CD4-positive, alpha-beta T cell treated with Interleukin-6 at 100 ng/mL for 8 hours (primary cell): ENCODE measurements at places on chromosomes 7 and 10.

DNA sequence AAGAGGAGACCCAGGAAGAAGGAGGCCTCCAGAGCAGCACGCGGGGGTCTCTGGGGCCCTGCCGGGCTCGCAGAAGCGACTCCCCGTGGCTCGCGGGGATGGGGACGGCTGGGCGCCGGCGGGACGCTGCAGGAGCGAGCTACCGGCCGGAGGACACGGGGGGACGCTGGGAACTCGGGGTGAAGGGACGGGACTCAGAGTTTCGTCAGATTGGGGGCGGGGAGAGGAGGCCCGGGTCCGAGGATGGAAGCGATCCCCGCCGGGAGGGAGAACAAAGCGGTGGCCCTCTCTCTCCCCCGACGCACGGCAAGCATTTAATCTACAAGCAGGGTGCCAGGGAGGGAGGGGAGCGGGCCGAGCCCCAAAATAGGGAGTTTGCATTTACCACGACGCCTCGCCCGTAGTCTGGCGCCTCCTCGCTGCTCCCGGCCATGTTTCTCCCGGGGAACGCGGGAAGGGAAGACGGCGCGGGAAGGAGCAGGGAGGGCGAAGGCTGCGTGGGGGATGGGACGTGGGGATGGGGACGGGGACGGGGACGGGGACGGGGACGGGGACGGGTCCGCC lies at the start of gene PRTFDC1:
PRTFDC1 (minus strand) TSS at position 464 of the 564 bp plus-strand sequence; CDS start at position 433, 31 bp downstream.
- peak; percentile 5 for DNase-seq

GRCh38 chr10:12960334-12960898 lies 41.1 kb downstream of the CCDC3 start:
- DNase-seq: no peak

DNA sequence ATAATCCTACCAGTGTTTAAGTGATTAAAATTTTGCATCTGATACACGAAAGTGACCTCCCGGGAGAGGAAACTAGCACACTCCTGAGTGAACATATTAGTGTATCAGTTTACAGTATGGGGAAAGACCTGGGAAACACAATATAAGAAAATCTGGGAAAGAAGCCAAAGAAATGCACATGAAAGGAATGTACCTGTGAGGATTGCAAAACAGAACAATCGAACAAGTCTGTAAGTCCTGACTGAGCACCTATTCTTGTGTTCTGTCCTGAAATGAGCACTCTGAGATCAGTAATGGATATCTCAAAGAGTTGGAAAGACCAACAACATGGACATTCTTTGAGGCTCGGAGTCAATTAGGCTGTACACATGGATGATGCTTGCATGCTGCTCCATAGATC lies 554.7 kb downstream of the SORCS3 start:
- no peak for DNase-seq

DNA sequence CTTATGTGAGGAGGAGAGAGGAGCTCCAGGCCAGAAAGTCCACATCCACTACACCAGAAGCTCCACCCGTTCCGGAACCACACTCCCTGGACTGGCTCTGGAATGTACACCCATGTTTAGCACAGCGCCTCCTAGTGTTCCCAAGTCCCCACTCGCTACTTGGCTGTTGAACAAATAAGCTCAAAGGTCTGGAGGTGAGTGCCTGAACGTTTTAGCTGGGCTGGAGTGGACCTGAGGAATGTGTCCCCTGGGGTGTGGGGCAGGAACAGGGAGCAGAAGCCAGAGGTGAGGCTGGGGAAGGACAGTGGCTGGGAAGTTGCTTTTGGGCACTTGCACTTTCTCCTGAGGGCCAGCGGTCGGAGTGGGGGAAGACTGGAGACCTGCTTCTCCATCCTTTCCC lies 164.1 kb upstream of the CDCA7L start:
- no peak for DNase-seq

DNA sequence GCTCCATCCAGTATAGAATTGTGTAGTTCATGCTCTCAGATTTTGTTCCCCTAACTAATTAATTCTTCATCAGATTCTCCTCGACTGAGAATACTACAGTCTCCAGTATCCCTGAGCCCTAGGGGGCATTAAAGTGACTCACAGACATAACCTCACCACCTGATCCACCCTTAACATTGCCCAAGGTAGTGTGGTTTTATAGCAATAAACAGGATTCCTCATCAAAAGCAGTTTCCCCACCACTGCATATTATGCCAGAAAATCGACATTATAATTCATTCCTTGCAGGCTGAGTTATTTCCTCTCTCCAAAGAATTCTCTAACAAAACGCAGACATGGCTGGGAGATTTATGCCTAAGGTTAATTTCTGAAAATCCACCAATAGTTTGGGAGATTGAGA lies 1402.5 kb upstream of the CELF2 start:
- DNase-seq: no peak

DNA sequence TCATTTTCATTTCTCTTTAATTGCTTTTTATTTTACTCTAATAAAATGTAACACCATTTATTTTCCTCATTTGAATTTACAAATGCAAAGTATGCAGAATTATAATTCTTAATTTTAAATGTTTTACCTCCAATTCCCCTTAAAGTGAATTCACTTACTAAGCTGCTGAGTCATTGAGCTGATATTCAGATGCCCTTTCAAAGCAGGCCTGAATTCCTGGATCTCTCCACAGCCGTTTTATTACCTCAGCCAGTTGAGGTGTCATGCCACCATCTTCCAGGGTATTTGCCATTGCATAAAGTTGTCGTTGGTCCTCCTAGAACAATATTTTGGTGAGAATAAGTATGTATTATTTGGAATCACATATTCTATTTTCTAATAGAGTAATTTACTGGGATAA lies 33.2 kb downstream of the GNAT3 start:
- no peak for DNase-seq

- no peak for DNase-seq
Observed at GRCh38 chr7:115128154-115128553, 206.3 kb downstream of the MDFIC start.

- DNase-seq: no peak
Observed at GRCh38 chr10:42926843-42927242, 144.2 kb downstream of the BMS1 start.

DNA sequence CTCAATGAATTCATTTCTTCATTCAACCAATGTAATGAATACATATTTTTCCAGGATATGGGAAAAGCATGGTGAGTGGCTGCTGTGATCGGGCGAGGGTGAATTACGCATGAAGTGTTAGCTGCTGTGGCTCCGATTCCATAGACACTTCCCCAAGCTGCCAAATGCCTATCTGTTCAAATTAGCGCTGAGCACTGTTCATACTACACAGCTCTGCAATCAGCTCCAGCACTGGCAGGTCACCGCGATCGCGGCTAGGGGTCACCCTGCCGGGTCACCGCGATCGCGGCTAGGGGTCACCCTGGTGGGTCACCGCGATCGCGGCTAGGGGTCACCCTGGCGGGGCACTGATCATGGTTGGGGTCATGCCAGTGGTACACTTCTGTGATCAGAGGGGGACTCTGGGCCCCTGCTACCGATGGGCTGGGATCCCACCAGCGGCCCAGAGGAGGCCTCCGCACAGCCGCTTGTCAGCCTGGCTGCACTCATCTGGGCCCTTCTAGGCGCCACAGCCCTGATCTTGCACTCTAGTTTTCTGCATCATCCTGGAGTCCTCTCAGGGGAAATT lies 49.3 kb downstream of the JAKMIP3 start:
- no peak for DNase-seq

- no peak for DNase-seq
Observed at GRCh38 chr10:26837139-26837538, 23.6 kb downstream of the ABI1 start.

GRCh38 chr10:51103554-51104217 lies 29.4 kb downstream of the PRKG1 start:
- no peak for DNase-seq

DNA sequence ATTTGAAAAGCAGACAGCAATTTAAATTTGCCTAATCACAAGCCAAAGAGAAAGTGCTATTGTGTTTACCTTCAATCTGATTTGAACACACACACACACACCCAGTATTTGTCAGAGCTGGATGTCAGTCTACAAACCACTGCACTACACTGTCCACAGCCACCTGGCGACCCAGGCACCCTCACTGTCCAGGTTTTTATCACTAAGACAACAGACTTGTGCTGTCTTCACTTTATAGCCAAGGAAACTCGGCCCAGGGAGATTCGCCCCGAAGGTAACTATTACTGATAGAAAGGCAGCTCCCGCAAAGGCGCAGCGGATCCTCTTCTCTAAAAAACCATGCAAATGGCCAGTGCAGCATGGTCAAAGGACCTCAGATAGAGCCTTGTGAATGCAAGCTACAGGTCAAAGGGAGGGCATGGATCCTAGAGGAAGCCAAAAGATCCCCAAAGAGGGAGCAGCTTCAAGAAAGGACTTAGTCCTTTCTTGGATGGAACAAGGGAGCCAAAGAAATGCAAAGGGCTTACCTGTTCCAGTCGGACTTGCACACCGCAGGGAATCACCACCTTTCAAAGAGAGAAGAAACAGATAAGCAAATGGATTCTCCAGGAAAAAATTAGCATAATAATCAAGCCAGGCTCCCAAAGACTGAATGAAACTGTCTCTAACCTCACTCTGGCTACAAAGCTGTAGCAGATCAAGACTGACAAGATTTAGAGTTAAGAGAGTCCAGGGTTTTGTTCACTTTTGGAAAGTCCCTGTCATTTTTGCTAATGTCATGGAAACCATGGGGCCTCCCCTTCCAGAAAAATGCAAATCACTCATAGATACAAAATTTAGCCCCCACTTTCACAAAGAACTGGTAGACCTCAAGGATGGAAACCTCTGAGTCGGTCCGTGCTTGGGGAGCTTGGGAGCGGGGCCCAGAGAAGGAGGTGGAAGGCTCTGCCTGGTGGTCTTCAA lies 101.1 kb downstream of the TNS3 start:
- no peak for DNase-seq

DNA sequence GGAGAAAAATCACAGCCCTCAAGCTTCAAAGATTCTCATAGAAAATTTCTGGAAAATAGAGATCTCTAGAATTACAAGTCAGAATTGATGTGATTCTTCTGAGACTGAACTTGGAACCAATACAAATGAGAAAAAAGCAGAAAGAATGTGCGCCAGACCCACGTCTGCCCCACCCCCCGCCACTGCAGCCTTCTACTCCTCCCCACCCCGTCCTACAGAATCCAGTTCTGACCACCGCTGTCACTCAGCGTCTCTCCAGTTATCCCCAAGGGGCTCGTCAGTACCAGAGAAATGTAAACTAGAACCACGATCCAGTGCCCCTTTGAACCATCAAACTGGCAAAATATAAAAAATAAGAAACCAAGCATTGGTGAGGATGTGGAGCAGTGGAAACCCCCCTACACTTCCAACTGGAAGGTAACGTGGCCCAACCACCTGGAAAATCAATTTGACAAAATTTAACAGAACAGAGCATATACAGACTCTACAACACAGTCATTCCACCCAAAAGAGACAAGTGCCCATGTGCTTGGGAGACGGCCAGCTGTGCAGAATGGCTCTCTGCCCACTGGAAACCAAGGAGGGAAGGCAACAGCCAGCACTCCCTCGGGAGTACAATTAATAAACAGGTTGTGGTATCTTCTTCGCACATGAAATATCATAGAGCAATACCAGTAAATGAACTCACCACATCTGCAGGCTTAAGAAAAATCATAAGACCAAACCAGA lies 397.9 kb downstream of the TNS3 start:
- no peak for DNase-seq

- no peak for DNase-seq
Observed at GRCh38 chr7:5287802-5288201, 5.1 kb downstream of the SLC29A4 start.

- no peak for DNase-seq
Observed at GRCh38 chr7:43645699-43646226, 62.9 kb downstream of the STK17A start.

DNA sequence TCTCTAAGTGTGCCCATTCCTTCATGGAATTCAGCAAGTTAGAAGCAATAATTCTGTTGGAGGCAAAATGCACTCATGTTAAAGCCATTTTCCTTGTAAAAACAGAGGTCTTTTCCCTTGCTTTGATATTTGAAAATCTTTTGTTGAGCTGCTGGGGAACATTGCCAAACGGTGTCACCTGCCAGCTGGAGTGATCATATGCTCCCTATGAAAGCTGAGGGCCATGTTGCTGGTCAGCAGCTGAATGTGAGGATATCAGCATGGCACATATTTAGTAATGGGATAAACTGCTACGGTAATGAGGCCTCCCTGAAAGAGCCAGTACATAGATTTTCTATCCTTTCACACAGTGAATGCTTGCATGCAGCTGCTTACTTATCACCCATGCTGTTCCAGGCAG lies 224.3 kb downstream of the THSD7A start:
- DNase-seq: no peak

DNA sequence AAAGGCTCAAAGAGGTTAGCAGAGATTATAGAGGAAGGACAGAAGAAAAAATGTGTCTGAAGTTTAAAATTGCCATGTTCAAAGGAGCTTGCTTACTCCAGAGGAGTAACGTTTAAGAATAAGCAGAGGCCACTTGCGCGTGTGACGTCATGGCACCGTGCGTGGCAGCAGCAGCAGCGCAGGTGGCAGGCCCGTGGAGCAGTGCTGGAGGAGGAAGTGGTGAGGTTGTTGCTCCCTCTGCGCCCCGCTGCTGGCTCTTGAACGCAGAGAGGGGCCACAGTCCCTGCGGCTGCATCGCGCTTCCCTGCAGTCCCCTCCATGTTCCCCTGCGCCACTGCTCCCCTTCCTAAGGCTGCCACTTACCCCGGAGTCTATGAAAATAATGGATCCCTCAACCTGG lies 37.5 kb downstream of the GDI2 start:
- peak; percentile 79 for DNase-seq

DNA sequence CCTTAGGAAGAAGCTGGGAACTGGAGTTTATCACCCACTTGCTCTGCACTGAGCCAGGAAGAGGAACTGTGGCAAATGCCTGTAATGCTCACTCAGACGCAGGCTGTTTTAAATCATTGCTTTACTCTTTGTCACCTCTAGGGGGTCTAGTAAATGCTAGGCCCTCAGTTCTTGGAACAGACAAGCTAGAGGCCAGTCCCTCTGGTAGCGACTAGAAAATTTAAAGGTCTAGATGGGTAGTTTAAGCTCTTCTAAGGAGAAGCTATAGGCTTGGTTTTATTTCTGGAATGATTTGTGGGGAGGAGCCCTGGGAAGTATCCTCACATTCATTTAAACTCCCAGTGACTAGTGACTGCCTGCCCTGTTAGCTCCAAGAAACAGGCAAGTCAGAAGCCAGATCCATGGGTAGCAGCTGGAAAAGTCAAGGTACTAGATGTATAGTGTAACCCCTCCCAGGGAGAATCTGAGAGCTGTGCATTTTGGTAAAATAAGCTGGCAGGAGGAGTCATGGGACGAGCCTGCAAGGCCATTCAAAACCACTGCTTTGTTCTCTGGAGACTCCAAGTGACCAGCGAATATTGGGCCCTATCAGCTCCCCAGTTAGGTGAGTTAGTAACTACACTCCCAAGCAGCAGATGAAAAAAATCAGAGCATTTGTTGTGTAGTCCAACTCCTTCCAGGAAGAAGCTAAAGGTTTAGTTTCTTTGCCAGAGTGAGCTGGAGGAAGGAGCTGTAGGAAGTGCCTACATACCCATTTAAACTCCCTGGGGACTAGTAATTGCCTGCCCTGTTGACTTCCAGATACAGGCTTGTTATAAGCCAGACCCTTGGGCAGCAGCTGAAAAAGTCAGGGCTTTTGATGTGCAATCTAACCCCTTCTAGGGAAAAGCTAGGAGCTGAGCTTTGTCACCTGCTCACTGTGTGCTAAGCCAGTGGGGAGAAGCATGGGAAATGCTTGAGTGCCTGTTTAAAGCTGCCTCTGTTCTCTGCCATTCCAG lies 68.9 kb downstream of the DYNC1I1 start:
- DNase-seq: no peak
